HL-60 (cell line): ENCODE measurements at places on chromosomes 12 and 14.

DNA sequence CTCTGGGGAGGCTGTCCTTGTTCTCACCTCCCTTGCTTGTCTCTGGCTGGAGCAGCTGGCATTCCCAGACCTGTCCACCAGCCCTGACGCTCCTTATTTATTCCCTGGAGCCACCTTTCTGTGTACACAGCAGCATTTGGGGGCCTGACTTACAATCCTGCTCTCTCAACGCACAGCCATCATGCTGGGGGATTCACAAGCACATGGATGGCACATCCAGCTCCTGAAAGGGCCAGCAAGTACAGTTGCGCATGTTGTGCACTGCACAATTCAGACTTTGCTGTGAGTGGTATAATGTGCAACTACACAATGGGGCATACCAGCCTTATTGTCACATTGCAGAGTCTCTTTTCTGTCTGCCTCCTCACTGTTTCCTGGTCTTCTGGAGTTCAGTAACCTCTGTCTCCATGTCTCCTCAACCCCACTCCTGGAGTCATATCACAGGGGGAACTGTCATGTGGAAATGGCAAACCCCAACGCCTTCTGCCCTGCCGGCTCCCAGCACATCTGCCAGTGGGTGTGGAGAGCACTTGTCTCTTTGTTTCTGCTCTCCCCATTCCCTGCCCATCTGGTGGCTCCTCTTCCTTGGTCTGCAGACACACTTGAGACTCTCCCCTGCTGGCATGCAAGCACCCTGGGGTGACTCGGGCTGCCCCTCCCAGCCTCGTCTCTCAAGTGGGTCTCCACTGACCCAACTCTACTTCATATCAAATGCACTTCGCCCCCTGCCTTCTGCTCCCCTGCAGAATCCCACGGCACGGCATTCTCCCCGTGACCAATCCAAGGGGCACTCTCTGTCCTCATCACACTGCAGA is 41.2 kb upstream of the MEG3 start:
- DNase-seq, result no peak

DNA sequence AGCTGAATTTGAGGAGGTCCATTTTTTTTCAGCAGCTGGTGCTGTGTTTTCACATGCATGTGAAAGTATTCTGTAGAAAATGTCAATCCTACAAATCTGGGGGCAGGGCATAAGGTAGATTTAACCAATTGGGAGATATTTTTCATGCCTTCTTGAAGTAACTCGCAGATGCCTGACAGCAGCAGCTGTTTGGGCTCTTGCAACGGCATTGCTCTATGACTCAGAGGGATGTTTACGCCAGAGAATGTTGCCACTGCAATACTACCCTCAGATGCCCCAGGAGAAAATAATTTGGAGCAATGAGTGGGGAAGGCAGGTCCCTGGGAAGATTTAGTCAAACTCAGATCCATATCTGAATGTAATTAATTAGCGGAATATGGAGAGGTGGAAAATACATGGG is 42.5 kb upstream of the MYBPC1 start:
- DNase-seq, result peak; percentile 5

GRCh38 chr12:101859664-101860607 is 17.4 kb upstream of the DRAM1 start:
- no peak for DNase-seq

- DNase-seq, result no peak
Observed at GRCh38 chr12:112160611-112161010, 35.3 kb downstream of the TRAFD1 start.

DNA sequence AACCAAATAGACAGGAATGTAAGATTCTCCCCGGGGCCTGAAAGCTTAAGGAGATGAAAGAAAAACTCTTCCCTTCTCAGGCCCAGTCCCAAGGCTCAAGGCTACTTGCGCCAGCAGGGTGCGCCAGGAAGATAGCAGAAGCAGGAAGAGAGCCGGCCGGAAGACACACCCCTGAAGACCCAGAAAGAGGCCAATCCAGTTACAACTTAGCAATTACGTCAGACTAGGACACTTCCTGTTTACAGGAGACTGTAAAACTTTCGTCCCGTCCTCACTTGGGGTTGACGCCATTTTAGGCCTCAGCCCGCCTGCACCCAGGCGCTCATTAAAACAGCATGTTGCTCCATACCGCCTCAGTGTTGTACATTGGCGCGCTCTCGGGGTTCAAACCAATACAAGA is 9.4 kb downstream of the COX16 start:
- DNase-seq, result no peak

DNA sequence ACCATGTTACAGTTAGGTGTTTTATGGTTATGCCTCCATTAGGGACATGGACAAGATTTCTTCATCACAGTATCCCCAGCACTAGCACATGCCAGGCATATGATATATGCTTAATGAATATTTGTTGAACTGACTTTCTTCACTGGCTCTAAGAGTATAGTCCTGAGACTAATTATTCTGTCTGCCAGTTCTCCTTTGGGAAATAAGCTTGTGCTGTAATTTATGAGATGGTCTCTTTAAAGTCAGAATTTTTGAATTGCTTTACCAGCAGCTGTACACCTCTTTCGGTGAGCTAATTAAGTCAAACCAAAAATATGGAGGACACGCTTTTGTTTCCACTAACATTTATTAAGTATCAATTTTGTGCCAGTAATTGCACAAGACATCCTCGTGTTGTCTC is 4.8 kb upstream of the KRT72 start:
- DNase-seq, result no peak

GRCh38 chr12:57428965-57429364 is 1.9 kb downstream of the R3HDM2 start:
- DNase-seq, result no peak

GRCh38 chr12:49901026-49901425 is 2.7 kb downstream of the FAIM2 start:
- no peak for DNase-seq

GRCh38 chr12:91328451-91328850 is 145.8 kb upstream of the DCN start:
- no peak for DNase-seq

GRCh38 chr12:71504476-71504875 is 64.9 kb downstream of the LGR5 start:
- no peak for DNase-seq

GRCh38 chr14:95531473-95531872 is 3.4 kb upstream of the GLRX5 start:
- no peak for DNase-seq

GRCh38 chr14:92247947-92248346 is 75.0 kb upstream of the SLC24A4 start:
- DNase-seq, result no peak

DNA sequence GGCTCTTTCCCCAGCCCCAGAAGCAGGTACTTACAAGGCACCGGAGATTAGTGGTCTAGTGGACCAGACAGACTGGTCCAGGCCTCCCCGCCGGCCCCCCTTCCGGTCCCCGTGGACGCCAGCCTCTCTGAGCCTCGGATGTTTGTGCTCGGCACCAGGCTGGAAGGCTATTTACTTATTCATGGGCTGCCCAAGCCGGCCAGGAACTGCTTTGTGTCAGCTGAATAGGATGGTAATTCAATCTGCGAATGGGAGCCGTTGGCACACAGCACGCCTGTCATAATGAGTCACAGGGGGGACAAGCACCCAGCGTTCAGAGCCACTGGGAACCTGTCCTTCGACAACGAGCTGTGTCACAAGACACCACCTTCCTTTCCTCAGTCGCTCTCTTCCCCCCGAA is 82.3 kb downstream of the RIMBP2 start:
- no peak for DNase-seq

- no peak for DNase-seq
Observed at GRCh38 chr14:81193924-81194633, 26.7 kb downstream of the GTF2A1 start.

- no peak for DNase-seq
Observed at GRCh38 chr12:67539946-67540345, 108.6 kb upstream of the DYRK2 start.

GRCh38 chr14:95156161-95157047 is 925 bp downstream of the DICER1 start:
- no peak for DNase-seq

DNA sequence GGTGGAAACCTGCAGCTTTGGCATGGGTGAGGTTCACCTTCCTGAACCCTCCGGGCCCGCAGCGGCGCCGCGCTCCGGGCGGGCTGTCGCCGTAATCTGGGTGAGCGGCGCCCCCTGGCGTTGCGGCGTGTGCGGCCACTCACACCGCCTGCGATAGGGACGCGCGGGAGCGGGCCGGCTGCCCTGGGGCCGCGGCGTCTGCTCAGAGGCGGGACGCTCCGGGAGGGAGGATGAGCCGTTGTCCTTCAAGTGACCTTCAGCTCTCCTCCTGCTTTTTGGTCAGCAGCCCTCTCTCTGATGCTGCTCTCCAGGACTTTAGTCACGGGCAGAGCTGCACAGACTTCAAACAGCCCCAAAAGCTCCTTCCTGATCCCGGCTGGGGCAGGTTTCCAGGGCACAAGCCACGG is 211.7 kb upstream of the FKBP4 start:
- DNase-seq, result peak; percentile 34
